AG04450 (cell line): ENCODE measurements at places on chromosomes 3 and 15. TPM values are rescaled to one million over a fixed set of nuclear protein-coding genes. Genes with fewer than 3 reads are reported as not detected.

Gene LINGO1
- not detected in 2 replicates for polyA plus RNA-seq

Gene SAMD7
- polyA plus RNA-seq = not detected in 2 replicates

Gene SUCNR1
- 0.01 TPM in 1 of 2 replicates, not detected in the other for polyA plus RNA-seq

Gene HDAC11
- polyA plus RNA-seq = 7.1 and 7.5 TPM in 2 replicates

DNA sequence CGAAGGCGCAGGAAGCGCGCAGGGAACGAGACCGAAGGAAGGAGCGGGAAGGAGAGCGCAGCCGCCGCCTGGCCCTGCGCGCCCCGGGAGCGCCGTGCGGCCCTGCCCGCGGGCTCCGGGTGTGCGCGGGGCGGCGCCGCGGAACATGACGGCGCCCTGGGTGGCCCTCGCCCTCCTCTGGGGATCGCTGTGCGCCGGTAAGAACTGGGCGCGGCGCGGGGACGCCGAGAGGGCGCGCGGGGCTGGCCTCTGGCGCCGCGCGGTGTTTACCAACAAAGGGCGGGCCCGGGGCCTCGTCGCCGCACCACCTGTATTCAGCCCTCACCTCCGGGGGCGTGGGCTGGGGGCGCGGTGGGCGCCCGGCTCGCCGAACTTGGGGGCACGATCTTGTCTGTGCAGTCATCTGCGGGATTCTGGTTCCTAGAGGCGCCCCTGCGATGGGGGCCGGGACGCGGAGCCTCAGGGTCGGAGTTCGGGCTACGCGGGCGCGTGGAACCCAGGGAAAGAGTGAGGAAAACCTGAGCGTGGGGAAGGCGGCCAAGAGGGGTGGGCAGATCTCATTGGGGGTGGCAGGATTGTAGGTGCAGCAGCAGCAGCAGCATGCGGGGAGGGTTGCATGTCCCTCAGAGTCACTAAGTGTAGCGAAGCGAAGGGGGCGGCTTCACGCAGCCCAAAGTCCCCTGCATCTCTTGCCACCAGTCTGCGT, 641 bp downstream of the ACVR2B start:
- no peak for DNase-seq

GRCh38 chr3:122681284-122681973, 790 bp downstream of the PARP14 start:
- DNase-seq = no peak
